ENCODE measurements at places on chromosomes 12 and 14. TPM values are rescaled to one million over a fixed set of nuclear protein-coding genes. Genes with fewer than 3 reads are reported as not detected.

PRB2 gene
- not detected for polyA plus RNA-seq

DNA sequence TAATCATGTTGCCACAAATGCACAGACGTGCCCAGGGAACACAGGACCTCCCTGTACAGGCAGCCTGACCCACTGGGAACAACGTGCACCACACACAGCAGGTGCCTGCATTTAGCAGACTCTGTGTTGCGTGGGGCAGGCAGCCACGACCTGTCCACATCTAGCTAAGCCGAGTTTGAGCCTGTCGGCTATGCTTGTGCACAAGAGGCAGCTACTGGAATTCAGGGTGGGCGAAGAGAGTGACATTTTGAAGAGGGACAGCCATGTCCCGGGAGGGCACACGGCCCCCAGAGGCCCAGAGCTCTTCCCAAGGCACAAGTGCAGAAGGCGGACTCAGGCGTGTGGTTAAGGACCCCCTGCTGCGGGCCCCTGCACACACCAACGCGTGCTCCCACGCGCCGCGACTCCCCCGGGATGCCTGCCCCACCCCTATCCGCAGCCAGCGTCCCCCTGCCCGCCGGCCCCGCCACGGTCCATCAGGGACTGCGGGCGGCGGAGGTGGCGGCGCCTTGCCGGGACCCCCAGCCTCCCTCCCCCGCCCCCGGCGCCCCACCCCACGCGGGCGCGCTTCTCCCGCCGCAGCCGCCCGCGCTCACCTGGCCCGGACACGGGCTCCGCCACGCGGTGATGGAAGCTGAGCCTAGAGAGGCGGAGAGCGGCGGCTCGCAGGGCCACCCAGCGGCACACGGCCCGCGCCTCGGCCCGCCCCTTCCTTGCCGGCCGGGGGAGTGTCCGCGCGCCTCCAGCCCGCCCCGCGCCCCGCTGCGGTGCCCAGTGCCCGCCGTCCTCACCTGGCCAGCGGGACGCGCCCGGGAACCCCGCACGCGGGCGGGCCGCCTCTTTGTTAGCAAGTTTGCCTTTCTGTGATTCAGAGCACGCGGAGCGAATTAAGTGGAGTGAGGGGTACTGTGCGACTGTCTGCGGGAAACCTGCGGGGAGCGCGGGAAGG is 125.3 kb upstream of the PRMT8 start:
- H3K4me3 ChIP-seq = peak overlapping the region; percentile 19
- peaks cover 11% of the 10 kb centered on the region for H3K4me1 ChIP-seq
- H3K27ac ChIP-seq = no peak overlapping the region
- DNase-seq = no peak
- H3K36me3 ChIP-seq = no peaks in the 10 kb centered on the region
- no peaks in the 10 kb centered on the region for H3K27me3 ChIP-seq

ING4 gene
- 56.7 TPM for polyA plus RNA-seq

- H3K27ac ChIP-seq = no peak overlapping the region
- no peaks in the 10 kb centered on the region for H3K4me1 ChIP-seq
- no peak overlapping the region for H3K4me3 ChIP-seq
- no peaks in the 10 kb centered on the region for H3K36me3 ChIP-seq
- no peaks in the 10 kb centered on the region for H3K27me3 ChIP-seq
Observed at GRCh38 chr12:81245907-81246570, 168.2 kb downstream of the ACSS3 start.

GRCh38 chr12:78371284-78371683 is 493.3 kb upstream of the SYT1 start:
- H3K4me1 ChIP-seq = no peaks in the 10 kb centered on the region
- no peaks in the 10 kb centered on the region for H3K27me3 ChIP-seq
- H3K27ac ChIP-seq = no peak overlapping the region
- H3K36me3 ChIP-seq = no peaks in the 10 kb centered on the region

DNA sequence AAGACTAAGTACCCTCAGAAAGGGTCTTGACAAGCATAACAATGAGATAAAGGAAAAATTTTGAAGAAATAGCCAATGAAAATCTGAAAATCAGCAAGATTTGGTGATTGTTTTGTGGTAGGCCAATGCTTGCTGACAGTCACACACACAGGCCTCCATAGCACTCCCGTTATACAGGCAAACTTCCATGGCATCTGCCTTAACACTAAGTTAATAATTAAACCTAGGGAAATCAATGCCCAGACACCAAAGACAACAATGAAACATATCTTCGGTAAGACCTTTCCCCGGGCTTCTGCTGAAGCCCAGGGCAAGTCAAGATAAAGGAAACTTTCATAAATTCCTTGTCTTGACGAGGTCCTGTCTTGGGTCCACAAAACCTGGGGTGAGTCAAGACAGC is 18.6 kb upstream of the RERGL start:
- no peak overlapping the region for H3K27ac ChIP-seq
- no peak for DNase-seq
- no peaks in the 10 kb centered on the region for H3K27me3 ChIP-seq
- H3K4me1 ChIP-seq = no peaks in the 10 kb centered on the region
- no peaks in the 10 kb centered on the region for H3K36me3 ChIP-seq

ABCB9 gene
- 1.7 TPM for polyA plus RNA-seq

POU6F1 gene
- polyA plus RNA-seq = 14.7 TPM

DNA sequence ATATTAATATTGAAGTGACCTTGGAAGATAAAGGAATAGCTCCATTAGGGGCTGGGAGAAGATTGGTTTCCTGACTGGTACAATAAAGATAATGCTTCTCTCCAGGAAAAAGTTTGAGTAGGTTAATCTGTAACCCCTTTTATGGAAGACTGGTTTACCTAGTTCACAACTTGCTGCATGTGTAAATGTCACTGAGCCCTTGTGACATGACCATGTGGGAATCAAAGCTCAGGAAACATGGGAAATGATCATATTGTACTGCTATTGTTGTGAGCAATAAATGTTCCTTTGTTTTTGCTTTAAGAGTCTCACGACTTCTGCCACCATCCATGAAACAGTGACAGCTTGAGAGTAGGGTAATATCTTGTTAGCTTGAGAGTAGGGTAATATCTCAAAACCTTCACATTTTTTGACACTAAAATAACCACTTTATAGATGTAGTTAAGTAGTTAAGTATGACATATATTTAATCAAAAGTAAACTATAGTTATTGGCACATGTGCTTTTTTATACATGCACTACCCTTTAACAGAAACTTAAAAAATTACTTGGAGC is 1338.6 kb downstream of the FSCB start:
- no peaks in the 10 kb centered on the region for H3K4me1 ChIP-seq
- no peak for DNase-seq
- no peak overlapping the region for H3K27ac ChIP-seq
- H3K4me3 ChIP-seq = no peak overlapping the region
- H3K27me3 ChIP-seq = no peaks in the 10 kb centered on the region
- H3K36me3 ChIP-seq = no peaks in the 10 kb centered on the region

GRCh38 chr12:52929538-52929937 is 19.4 kb upstream of the KRT18 start:
- H3K27ac ChIP-seq = no peak overlapping the region
- H3K4me1 ChIP-seq = peaks cover 10% of the 10 kb centered on the region
- no peak overlapping the region for H3K4me3 ChIP-seq
- no peak for DNase-seq
- no peaks in the 10 kb centered on the region for H3K36me3 ChIP-seq
- no peaks in the 10 kb centered on the region for H3K27me3 ChIP-seq

GRCh38 chr14:91755570-91756295 is 23.8 kb upstream of the CATSPERB start:
- no peaks in the 10 kb centered on the region for H3K36me3 ChIP-seq
- H3K27ac ChIP-seq = no peak overlapping the region
- H3K27me3 ChIP-seq = no peaks in the 10 kb centered on the region
- H3K4me1 ChIP-seq = no peaks in the 10 kb centered on the region
- H3K4me3 ChIP-seq = no peak overlapping the region

- H3K27ac ChIP-seq = no peak overlapping the region
- H3K36me3 ChIP-seq = no peaks in the 10 kb centered on the region
- H3K27me3 ChIP-seq = no peaks in the 10 kb centered on the region
- no peak overlapping the region for H3K4me3 ChIP-seq
Observed at GRCh38 chr12:62522984-62523383, 56.4 kb downstream of the MON2 start.

KANSL2 gene
- polyA plus RNA-seq = 48.4 TPM

- no peak overlapping the region for H3K27ac ChIP-seq
- no peak for DNase-seq
- H3K4me1 ChIP-seq = no peaks in the 10 kb centered on the region
- no peaks in the 10 kb centered on the region for H3K27me3 ChIP-seq
- no peaks in the 10 kb centered on the region for H3K36me3 ChIP-seq
Observed at GRCh38 chr12:12689647-12690300, 6.2 kb downstream of the GPR19 start.

DNA sequence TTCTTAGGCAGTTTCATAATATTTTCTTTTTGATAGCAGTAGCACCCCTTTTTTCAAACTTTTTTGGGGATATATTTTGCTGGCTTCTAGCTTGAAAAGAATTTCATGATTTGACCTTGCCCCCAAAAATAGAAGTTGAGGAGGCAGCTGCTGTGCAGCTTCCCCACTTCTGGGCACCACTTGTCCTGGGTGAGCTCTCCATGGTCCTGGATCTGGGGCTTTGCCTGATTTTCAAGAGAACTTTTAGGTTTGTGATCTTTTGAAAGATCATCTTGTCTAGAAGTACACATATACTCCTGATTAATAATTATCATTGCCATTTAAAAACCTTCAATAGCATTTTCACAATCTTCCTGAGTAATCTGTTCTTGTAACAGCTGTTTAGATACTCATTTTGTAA is 271.6 kb downstream of the NPAS3 start:
- no peaks in the 10 kb centered on the region for H3K4me1 ChIP-seq
- H3K4me3 ChIP-seq = no peak overlapping the region
- H3K27me3 ChIP-seq = no peaks in the 10 kb centered on the region
- no peaks in the 10 kb centered on the region for H3K36me3 ChIP-seq
- DNase-seq = no peak

DNA sequence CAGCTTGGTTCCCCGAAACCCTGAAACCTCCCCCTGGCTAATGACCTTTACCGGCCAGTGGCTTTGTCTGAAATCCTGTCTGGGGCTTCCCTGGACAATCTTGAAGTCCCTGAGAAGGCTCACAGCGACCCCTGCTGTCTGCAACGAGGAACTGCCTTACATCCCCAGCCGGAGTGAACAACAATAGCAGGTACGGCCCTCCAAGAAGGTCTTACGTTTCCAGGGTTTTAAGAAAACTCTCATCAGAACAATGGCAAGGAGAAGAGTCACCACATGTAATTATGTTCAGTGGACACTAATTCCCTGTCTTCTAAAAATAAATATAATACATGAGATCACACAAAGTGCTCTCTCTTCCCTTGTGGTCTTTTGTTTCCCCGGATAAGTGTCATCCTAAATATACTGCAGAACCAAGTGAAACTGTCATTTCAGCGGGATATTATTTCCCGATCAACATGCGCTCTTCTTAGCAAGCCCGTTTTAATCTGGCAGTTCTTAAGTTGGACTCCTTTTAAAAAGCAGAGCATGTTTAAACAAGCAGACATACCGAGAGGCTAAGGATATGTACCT is 53.3 kb downstream of the RBM19 start:
- H3K27me3 ChIP-seq = no peaks in the 10 kb centered on the region
- peaks cover 67% of the 10 kb centered on the region for H3K36me3 ChIP-seq
- no peaks in the 10 kb centered on the region for H3K4me1 ChIP-seq
- peak; percentile 81 for DNase-seq

SERPINA12 gene
- polyA plus RNA-seq = not detected

DNA sequence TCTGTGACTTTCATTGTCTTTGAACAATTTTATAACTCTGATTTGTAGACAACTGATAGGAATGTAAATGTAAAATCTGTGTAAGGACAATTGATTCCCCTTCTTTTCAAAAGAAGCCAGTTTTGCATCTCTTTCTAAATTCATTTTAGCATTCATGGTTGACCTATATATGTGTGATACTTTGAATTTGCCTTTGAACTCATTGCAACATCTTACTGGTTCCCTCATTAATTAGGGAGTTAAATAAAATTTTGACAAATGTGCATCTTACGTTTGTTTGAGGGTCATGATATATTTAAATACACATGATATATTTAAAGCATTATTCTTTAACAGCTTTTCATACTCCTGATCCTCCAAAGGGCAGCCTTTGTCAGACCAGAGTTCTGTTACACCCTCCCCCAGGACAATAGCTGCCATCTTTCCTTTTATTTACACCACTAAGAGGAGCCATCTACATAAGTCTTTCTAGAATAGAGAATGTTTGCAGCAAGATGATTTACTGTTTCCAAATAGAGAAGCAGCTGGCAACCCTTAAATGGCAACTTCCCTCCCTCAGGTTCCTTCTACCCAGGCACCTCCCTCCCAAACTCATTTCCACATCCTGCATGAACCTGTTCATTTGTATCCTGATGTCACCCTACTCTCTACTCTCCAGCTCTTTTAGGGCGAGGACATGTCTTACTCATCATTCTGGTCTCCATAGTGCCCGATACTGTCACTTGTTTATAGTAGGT is 40.2 kb upstream of the APPL2 start:
- no peak overlapping the region for H3K4me3 ChIP-seq
- no peak for DNase-seq
- no peaks in the 10 kb centered on the region for H3K4me1 ChIP-seq
- no peak overlapping the region for H3K27ac ChIP-seq
- no peaks in the 10 kb centered on the region for H3K36me3 ChIP-seq

GRCh38 chr12:76863005-76863670 is 15.7 kb downstream of the CSRP2 start:
- H3K4me3 ChIP-seq = no peak overlapping the region
- no peaks in the 10 kb centered on the region for H3K4me1 ChIP-seq

NGB gene
- polyA plus RNA-seq = not detected

DNA sequence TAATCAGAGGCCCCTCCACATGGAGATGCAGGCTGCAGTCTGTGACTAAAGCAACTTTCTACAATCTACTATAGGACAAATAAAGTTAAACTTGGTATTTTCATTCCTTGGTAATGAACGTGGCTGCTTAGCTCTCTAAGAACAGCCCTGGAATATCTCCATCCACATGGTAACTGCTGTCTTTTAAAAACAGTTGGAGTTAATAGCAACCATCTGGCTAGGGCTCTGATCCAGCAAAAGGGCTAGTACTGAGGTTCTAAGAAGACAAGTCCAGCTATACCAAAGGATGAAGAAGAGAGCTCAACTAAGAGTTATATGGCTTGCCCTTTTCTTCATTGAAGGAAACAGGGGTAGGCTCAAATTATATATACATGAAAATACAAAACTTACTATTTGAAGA is 920.1 kb downstream of the FLRT2 start:
- no peak overlapping the region for H3K4me3 ChIP-seq
- H3K27me3 ChIP-seq = no peaks in the 10 kb centered on the region
- DNase-seq = no peak
- no peaks in the 10 kb centered on the region for H3K4me1 ChIP-seq

TM7SF3 gene
- polyA plus RNA-seq = 18.2 TPM

MYBPC1 gene
- 0.54 TPM for polyA plus RNA-seq
